ENCODE measurements at places on chromosomes 11 and 22. TPM values are rescaled to one million over a fixed set of nuclear protein-coding genes. Genes with fewer than 3 reads are reported as not detected.

GRCh38 chr11:81888391-81888790, 845.3 kb downstream of the FAM181B start:
- DNase-seq = no peak
- no peak overlapping the region for H3K27ac ChIP-seq
- no peak overlapping the region for H3K4me3 ChIP-seq
- H3K36me3 ChIP-seq = no peaks in the 10 kb centered on the region
- H3K27me3 ChIP-seq = no peaks in the 10 kb centered on the region
- H3K4me1 ChIP-seq = no peaks in the 10 kb centered on the region

DNA sequence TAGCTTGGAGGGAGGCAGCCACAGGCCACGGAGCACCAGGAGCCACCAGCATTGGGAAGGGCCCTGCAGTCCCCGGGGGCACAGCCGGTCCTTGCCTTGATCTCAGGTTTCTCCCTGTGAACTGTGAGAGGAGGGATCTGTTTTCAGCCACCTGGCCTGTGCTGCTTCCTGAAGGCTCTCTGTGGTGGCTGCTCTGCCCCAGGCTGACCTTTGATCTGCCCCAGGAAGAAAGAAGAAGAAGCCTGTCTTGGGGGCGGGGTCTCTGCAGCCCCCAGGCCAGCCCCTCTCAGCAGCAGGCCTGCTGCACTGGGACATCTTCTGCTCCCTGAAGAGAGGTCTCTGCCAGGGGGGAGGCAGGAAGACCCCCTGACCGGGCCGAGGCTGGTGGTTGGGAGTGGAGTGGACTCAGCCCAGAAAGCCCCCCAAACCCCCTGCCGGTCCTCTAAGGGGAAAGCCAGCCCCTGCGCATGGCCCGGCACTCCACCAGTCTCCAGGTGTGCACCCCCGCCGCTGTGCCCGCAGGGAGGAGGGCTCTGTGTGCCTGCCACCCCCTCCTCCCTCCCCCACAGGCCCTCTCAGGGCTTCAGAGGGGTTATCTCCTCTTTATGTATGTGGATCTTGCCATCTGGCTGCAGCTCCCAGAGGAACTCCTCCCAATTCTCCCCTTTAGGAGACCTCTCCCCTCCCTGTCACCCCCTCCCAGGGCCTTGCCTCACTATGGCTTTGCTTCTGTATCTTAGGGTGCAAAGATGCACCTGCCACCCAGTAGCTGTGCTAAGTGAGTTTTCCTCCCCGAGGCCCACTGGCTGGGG, 675.3 kb downstream of the BRD1 start:
- no peak overlapping the region for H3K4me3 ChIP-seq
- no peak for DNase-seq
- H3K4me1 ChIP-seq = no peaks in the 10 kb centered on the region
- H3K27ac ChIP-seq = no peak overlapping the region

The OR52I2 gene
- total RNA-seq = not detected

- no peak overlapping the region for H3K4me3 ChIP-seq
- no peaks in the 10 kb centered on the region for H3K27me3 ChIP-seq
Observed at GRCh38 chr11:3015796-3016195, 23.7 kb upstream of the NAP1L4 start.

DNA sequence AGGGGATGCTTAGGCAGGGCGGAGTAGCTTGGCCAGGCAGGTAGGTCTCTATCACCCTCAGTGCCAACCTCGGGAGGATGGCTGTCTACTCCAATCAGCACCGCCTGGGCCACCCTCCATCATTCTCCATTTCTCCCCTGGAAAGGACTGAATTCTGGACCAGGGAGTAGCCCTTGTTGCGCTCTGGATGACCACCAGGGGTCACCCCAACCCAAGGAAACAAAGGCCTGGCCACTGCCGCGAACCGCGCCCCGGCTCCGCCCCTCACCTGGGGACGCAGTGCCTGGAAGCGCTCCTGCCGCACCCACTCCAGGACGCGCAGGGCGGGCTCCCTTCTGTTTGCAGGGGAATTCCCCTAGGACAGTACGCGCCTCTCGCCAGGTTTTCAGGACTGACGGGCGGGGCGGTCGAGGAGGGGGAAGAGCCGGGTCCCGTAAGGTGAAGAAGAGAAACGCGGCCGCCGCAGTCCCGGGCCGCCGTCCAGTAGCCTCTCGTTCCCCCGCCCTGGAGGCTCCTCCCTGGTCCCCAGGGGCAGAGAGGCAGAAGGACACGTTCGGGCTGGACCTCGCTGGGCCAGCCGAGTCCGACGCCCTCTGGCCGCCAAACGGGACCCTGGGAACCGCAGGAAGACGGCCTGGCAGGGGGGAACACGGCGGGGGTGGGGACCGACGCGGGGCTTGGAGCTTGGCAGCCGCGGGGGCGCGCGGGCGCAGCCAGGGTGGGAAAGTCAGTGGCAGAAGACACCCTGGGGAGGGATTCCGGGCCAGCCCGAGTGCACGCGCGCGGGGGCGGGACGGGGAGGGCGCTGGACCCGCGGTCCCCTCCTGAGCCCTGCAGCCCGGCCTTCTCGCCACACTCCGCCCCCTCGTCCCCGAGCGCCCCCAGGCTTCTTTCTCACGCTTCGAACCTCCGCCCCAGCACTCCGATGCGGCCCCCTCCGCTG, 7.1 kb downstream of the SCN4B start:
- H3K36me3 ChIP-seq = no peaks in the 10 kb centered on the region
- no peaks in the 10 kb centered on the region for H3K4me1 ChIP-seq
- H3K27me3 ChIP-seq = peaks cover 31% of the 10 kb centered on the region
- DNase-seq = peak; percentile 50
